ENCODE measurements at places on chromosomes 7 and 10.
A peak's percentile ranks its signal among the peaks of the same experiment; 100 is the strongest.

DNA sequence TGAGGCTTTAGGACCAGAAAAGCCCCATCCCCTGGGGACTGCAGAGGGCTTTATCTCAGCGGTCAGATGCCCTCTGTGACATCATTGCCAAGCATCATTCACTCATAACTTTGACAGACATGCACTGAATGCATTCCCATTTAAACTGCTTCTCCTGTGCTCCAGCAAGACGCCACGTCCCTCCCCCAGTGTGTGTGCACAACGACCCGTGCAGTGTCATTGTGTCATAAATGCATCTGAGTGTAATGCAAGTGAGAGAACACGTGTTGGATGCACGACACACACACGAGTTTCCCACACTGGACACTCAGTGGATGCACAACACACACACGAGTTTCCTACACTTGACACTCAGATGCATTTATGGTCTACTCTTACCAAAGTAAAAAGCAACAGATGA is 337.9 kb downstream of the PTPRN2 start:
- DNase-seq, result no peak

DNA sequence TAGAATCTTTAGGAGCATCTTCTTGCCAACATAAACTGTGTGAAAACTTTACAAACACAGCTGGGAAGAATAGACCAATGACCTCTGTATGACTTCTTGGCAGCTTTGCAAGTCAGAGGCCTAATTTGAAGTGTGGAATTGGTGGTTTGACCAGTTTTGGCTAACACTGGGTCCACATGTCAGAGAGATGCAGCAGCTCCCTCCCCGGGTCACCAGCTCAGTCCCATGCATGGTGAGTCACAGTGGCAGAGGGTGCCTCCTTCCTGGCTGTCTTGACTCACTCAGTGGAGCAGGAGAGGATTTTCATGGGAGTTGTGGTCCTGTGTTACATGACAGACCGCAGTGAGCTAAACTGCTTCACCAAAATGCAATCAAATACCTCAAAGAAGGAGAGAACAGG is 8.2 kb upstream of the STARD3NL start:
- peak; percentile 75 for DNase-seq

DNA sequence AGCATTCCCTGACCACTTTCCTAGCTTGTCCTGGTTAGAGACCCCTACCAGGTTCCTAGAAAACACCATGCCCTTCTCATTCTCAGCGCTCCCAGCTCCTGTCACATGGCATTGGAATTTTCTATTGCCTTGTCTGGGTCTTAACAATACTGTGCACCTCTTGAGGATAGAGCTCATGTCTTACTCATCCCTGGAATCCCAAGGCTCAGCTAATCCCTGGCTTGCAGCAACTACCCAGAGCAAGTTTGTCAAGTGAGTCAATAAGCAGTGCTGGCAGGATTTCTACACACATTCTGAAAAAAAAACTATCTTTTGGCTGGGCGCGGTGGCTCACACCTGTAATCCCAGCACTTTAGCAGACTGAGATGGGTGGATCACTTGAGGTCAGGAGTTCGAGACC is 11.7 kb upstream of the PRDX3 start:
- DNase-seq, result peak; percentile 88

- no peak for DNase-seq
Measured at GRCh38 chr7:49119706-49120105, 195.4 kb downstream of the CDC14C start.

DNA sequence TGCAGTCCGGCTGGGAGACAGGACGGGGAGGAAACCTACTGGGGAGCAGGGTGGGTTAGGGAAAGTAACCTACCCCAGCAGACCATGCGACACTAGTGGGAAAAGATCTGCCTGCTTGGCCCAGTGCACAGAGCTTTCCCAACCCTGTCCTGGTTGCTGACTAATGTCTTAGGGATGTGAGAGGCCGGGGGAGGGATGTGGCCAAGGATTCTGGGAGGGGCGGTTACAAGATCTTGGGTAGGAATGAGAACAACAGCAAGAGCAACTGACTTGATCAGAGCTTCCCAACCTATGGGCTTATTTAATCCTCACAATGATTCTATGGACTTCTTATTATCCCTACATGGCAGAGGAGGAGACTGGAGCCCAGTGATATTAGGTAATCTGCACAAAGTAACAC is 24.0 kb upstream of the EIF5AL1 start:
- peak; percentile 80 for DNase-seq

DNA sequence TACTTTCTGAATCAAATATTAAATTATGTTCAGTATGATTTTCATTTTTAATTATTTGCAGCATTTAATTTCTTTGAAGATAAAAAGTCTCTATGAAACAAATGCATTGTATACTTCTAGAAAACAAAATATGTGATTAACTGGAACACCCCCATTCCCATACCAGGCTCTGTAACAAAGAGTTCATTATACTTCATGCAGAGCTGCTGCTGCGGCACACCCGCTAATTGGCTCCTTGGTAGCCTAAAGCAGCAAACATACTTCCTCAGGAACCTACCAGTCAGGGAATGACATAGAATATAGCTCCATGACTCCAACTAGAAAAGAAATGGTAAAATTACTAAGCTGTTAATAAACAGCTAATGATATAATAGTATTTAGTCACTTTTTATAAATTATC is 19.3 kb downstream of the RAB11FIP2 start:
- no peak for DNase-seq

- DNase-seq, result no peak
Measured at GRCh38 chr7:8175929-8176369, 86.0 kb downstream of the ICA1 start.

- no peak for DNase-seq
Measured at GRCh38 chr10:90175161-90175681, 473.8 kb downstream of the KIF20B start.

All from PC-9 (cell line).